Activated naive CD8-positive, alpha-beta T cell treated with anti-CD3 and anti-CD28 coated beads, Interleukin-2, amount 50 U/mL, for 24 hours (primary cell): ENCODE measurements at places on chromosomes 3 and 15.

GRCh38 chr3:133376810-133377209 is 23.0 kb upstream of the BFSP2 start:
- no peaks in the 10 kb centered on the region for H3K27me3 ChIP-seq
- no peak overlapping the region for H3K4me3 ChIP-seq
- DNase-seq, result no peak
- no peak overlapping the region for H3K27ac ChIP-seq

GRCh38 chr3:26233374-26233773 is 389.2 kb upstream of the LRRC3B start:
- H3K4me3 ChIP-seq, result no peak overlapping the region
- no peaks in the 10 kb centered on the region for H3K36me3 ChIP-seq
- DNase-seq, result no peak
- no peaks in the 10 kb centered on the region for H3K4me1 ChIP-seq

GRCh38 chr3:9231006-9231405 is 18.4 kb downstream of the SRGAP3 start:
- no peak overlapping the region for H3K4me3 ChIP-seq
- H3K4me1 ChIP-seq, result peaks cover 10% of the 10 kb centered on the region
- no peaks in the 10 kb centered on the region for H3K27me3 ChIP-seq
- DNase-seq, result no peak

DNA sequence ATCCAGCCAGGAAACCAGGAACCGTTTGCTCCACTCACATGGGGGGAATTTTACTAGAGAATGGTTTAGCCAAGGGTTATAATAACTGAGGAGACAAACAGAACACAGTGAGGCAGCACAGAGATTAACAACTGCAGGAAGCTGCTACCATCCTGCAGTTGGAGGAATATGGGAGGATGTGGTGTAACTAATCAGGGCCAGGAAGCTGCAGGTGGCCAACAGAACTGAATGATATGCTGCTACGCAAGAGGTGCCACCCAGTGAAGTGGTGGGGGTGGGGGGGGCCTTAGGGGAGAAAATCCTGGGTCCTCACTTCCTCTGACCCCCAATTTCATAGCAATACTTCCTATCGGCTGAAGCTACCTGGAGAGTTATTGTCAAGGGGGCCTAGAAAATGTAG is 306.4 kb upstream of the STT3B start:
- no peaks in the 10 kb centered on the region for H3K27me3 ChIP-seq
- no peaks in the 10 kb centered on the region for H3K36me3 ChIP-seq
- DNase-seq, result no peak
- H3K27ac ChIP-seq, result peak overlapping the region; percentile 79
- peaks cover 82% of the 10 kb centered on the region for H3K4me1 ChIP-seq
